Right ventricle myocardium inferior (tissue), 1 donor: ENCODE measurements at places on chromosomes 16 and 17.

- DNase-seq = no peak
Measured at GRCh38 chr16:52805559-52806168, 247.0 kb downstream of the CHD9NB start.

GRCh38 chr16:89187770-89188392 lies 12.5 kb downstream of the SLC22A31 start:
- no peak for DNase-seq

GRCh38 chr17:1183171-1183873 lies 3.5 kb upstream of the ABR start:
- peak; percentile 55 for DNase-seq

- DNase-seq = no peak
Measured at GRCh38 chr16:14509055-14509454, 121.0 kb downstream of the PARN start.

- no peak for DNase-seq
Measured at GRCh38 chr17:79148584-79148983, 74.0 kb downstream of the ENGASE start.

DNA sequence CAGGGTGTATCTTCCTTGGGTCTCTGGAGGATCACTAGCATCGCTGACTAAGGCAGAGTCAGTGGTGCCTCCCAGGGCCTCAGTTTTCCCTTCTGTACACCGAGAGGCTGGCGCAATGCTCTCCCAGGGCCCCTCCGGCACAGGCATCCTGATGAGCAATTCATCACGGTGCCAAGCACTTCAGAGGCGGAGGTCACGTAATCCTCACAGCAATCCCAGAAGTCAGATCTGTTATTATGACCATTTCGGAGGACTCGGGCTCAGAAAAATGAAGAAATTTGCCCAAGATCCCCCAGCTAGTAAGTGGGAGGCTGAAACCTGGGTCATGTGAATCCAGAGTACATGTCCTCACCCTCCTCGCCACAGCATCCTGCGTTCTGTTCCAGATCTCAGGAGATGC lies 46.5 kb downstream of the AIPL1 start:
- no peak for DNase-seq

GRCh38 chr17:83009414-83010205 lies 69.8 kb upstream of the METRNL start:
- DNase-seq = no peak

GRCh38 chr17:17377071-17377967 lies 74.1 kb downstream of the NT5M start:
- peak; percentile 51 for DNase-seq

DNA sequence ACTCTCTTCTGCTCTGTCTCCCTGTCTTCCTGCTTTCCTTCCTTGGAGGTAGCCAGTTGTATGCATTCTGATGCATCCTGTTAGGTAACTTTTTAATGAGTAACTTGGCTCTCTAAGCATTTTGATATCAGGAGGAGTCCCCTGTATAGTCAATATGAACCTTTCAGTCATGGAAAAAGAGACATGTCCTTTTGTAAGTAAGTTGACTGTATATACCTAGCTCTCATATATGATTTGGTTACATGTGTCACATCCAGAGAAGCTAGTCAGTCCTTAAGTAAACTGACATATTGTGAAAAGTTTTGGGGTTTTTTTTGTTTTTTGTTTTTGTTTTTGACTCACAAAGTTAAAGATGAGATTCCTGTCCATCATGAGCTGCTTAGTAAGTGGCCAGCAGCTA lies 18.8 kb downstream of the UTP18 start:
- DNase-seq = no peak

DNA sequence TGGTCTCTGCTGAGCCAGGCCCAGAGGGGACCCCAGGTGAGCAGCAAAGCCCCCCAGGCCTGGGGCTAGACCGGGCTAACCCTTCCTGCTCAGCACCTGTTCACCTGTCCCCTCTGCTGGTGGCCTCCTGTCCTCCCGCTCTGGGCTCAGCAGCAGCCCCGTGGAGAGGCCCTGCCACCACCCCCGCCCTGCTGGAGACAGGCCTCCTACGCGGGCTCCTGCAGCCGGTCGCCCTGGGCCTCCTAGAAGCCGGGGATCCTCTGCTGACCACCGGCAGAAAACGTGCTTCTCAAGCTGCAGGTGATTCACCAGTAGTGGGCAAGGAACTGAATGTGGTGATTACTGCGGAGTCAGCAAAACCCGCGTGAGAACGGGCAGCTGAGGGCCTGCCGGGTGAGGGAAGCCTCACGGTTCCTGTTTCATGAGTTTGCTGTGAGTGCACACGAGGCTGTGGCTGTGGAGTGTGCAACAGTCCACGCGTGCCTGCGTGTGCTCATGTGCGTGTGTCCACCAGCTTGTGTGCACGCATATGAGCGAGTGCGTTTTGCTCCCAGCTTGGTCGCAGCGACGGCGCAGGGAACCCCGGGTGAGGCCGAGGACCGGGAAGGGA lies 792 bp downstream of the SECTM1 start:
- DNase-seq = peak; percentile 87
